ENCODE measurements at places on chromosomes 4 and X. TPM values are rescaled to one million over a fixed set of nuclear protein-coding genes. Genes with fewer than 3 reads are reported as not detected.
A peak's percentile ranks its signal among the peaks of the same experiment; 100 is the strongest.

The MTMR8 gene
- total RNA-seq = 5.9 TPM

The ANAPC4 gene
- 54.4 TPM for total RNA-seq

The ELK1 gene
- total RNA-seq = 95.9 TPM

The ZNF630 gene
- 1.2 TPM for total RNA-seq

The ESX1 gene
- total RNA-seq = not detected

GRCh38 chrX:146581981-146582712, 227.4 kb upstream of the CXorf51B start:
- no peak for ATAC-seq
- H3K27me3 ChIP-seq = no peaks in the 10 kb centered on the region
- H3K4me1 ChIP-seq = no peaks in the 10 kb centered on the region
- H3K4me3 ChIP-seq = no peak overlapping the region
- H3K36me3 ChIP-seq = no peaks in the 10 kb centered on the region

DNA sequence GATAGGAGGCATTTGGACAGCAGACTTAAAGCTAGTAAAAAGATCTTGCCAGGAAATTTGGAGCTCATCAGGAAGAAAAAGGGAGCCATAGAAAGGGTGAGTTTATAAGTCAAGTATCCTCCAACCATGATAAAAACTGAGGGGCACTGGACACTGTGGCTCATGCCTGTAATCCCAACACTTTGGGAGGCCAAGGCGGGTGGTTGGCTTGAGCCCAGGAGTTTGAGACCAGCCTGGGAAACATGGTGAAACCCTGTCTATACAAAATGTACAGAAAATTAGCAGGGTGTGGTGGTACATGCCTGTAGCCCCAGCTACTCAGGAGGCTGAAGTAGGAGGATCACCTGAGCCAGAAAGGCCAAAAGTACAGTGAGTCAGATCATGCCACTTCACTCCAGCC, 48.7 kb downstream of the ANTXR2 start:
- no peak overlapping the region for H3K4me3 ChIP-seq
- H3K27me3 ChIP-seq = no peaks in the 10 kb centered on the region
- H3K36me3 ChIP-seq = peaks cover 37% of the 10 kb centered on the region
- peaks cover 15% of the 10 kb centered on the region for H3K4me1 ChIP-seq

- no peaks in the 10 kb centered on the region for H3K27me3 ChIP-seq
- H3K36me3 ChIP-seq = peaks cover 20% of the 10 kb centered on the region
- ATAC-seq = peak; percentile 25
- peaks cover 20% of the 10 kb centered on the region for H3K4me1 ChIP-seq
- H3K4me3 ChIP-seq = peak overlapping the region; percentile 76
These were observed 7.6 kb downstream of the DLG3 start for GRCh38 chrX:70452143-70452733.

DNA sequence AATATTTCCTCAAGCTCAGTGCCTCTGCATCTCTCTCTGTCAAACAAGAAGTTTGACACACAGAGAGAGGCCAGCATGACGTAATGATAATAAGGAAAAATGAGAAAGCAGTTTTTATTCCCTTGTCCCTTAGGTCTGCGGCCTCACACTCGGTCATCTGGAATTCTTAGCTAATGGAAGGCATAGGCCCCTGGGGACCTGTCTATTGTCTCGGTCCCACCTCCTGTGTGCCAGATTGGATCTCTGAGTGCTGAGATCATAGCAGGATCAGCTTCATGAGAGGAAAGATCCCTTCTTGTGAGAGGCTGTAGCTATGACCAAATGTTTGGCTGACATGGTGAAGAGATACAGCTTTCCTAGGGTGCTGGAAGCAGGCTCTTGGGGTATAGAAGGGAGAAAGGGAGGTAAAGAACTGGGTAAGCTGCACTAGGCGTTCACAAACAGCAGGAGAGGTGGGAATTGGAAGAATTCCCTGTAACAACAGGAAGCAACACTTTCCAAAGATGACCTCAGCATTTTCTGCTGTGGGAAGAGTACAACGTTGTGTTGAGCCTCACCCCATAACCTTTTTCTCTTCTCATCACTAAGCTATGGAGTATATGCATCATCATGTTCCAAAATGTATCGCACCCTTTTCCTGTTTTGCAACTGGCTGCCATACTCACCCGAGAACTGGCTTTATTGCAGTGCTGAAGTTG, 20.2 kb downstream of the TMEM31 start:
- H3K4me1 ChIP-seq = no peaks in the 10 kb centered on the region
- H3K4me3 ChIP-seq = no peak overlapping the region
- no peak overlapping the region for H3K27ac ChIP-seq
- ATAC-seq = no peak
- H3K36me3 ChIP-seq = no peaks in the 10 kb centered on the region
- H3K27me3 ChIP-seq = peaks cover 4% of the 10 kb centered on the region

GRCh38 chrX:153569475-153569874, 29.5 kb downstream of the CCNQ start:
- H3K27ac ChIP-seq = no peak overlapping the region
- H3K36me3 ChIP-seq = no peaks in the 10 kb centered on the region
- no peaks in the 10 kb centered on the region for H3K27me3 ChIP-seq
- no peak overlapping the region for H3K4me3 ChIP-seq
- H3K4me1 ChIP-seq = no peaks in the 10 kb centered on the region

DNA sequence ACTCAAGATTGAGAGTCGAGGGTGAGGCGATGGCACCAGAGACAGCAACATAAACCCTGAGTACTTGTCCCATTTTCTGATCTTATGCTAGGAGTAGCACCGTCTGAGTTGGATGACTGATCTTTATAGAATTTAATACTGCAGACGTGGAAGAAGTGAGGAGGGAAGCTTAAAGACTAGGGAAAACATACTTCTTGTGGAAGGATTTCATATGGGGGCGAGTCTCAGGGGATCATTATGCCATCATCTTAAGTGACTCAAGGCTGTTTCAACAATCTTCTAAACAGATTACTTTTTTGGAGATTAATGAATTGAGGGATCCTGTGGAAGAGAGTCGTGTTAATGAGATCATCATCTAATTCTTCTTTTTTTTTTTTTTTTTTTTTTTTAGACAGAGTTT, 17.2 kb upstream of the FAT1 start:
- no peak for ATAC-seq
- no peaks in the 10 kb centered on the region for H3K36me3 ChIP-seq
- H3K27ac ChIP-seq = no peak overlapping the region
- H3K4me1 ChIP-seq = no peaks in the 10 kb centered on the region
- no peak overlapping the region for H3K4me3 ChIP-seq
- H3K27me3 ChIP-seq = no peaks in the 10 kb centered on the region

GRCh38 chrX:136086521-136086920, 60.8 kb upstream of the FHL1 start:
- no peak overlapping the region for H3K27ac ChIP-seq
- ATAC-seq = no peak
- no peaks in the 10 kb centered on the region for H3K27me3 ChIP-seq
- H3K4me1 ChIP-seq = no peaks in the 10 kb centered on the region

DNA sequence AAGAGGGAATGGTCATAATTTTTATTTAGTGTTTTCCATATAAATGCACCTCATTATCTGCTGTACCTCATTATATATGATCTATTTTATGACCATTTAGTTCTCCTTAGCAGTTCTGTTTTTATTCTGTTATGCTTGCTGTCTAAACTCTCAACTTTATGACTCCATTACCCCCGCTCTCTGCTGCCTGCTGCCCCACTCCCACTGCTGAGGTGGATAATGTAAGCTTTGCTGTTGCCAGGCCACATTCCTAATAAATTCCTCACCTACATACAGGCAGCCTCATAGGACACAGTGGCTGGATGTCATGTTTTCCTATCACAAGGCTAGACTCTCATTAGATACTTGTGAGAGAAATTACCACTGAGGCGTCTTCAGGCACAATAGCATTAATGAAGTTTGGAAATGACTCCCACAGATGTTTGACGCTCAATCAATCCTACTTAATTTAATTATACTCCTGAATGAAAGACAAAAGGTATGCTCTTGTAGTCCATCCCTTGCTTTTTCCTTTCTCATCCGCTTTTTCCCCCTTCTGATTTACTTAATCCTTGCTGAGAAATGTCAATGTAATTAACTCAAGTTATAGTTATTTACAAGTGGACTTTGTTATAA, 497.5 kb upstream of the IGFBP7 start:
- no peak for ATAC-seq
- no peak overlapping the region for H3K27ac ChIP-seq
- no peaks in the 10 kb centered on the region for H3K36me3 ChIP-seq
- H3K27me3 ChIP-seq = no peaks in the 10 kb centered on the region

GRCh38 chr4:176949029-176949428, 156.3 kb upstream of the VEGFC start:
- no peaks in the 10 kb centered on the region for H3K4me1 ChIP-seq
- no peaks in the 10 kb centered on the region for H3K27me3 ChIP-seq
- no peak overlapping the region for H3K4me3 ChIP-seq
- no peak for ATAC-seq
- H3K36me3 ChIP-seq = no peaks in the 10 kb centered on the region

DNA sequence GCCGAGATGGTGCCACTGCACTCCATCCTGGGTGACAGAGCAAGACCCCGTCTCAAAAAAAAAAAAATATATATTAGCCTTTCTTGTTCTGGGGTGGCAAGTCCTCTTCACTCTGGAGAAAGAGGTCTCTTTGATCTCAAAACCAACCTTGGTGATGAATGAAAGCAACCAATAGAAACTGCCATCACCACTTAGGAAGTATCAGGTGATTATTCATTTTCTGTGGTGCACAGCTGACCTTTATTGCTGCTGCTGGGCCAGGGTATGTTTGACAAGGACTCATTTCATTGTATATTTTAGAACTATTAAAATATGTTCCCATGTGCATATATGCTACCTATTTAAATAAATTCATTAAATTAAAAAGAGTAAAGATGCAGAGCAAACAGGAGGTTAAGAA, 76.0 kb upstream of the KIT start:
- H3K4me1 ChIP-seq = no peaks in the 10 kb centered on the region
- H3K36me3 ChIP-seq = no peaks in the 10 kb centered on the region
- H3K27ac ChIP-seq = no peak overlapping the region
- ATAC-seq = no peak
- H3K4me3 ChIP-seq = no peak overlapping the region
- peaks cover 18% of the 10 kb centered on the region for H3K27me3 ChIP-seq
